Ureter (tissue), 1 donor: ENCODE measurements at places on chromosomes 12 and 14.

DNA sequence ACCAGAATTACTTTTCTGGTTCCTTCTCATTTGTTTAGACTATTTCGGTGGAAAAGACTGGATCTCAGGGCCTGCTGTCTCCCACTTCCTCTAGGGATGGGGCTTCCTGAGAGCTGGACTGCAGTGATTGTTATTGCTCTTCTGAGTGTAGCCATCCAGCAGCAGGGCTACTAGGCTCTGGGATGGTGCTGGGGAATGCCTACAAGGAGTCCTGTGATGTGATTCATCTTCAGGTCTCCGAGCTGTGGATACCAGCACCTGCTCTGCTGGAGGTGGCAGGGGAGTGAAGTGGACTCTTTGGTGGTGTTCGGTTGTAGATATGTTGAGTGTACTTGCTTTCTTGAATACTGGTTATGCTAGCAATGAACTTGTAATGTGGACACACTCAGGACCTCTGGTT, 42.7 kb downstream of the AEBP2 start:
- no peak for DNase-seq

DNA sequence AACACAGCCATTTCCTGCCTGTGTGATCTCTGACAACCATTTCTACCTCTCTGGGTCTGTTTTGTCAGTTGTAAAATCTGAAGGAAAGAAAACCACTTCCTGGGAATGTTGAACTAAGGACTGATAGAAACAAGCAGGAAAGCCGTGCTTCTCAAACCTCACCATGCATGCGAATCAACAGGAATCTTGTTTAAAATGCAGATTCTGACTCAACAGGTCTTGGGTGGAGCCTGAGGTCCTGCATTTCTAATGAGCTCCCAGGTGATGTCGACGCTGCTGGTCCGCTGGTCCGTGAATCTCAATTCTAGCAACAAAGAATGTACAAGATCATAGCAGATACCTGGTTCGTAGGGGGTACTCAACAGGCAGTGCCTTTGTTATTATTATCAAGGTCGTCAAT, 38.0 kb upstream of the GPATCH2L start:
- DNase-seq = no peak

GRCh38 chr14:38199076-38199475, 8.6 kb upstream of the SSTR1 start:
- DNase-seq = no peak

GRCh38 chr12:49027846-49028555, 9.4 kb upstream of the PRKAG1 start:
- no peak for DNase-seq

GRCh38 chr12:92396647-92397252, 251.1 kb upstream of the BTG1 start:
- no peak for DNase-seq

GRCh38 chr14:83172363-83172762, 1638.7 kb upstream of the SEL1L start:
- DNase-seq = no peak

GRCh38 chr12:65885716-65886115, 61.4 kb downstream of the HMGA2 start:
- DNase-seq = no peak

GRCh38 chr14:68097727-68098126, 278.1 kb downstream of the RAD51B start:
- no peak for DNase-seq

DNA sequence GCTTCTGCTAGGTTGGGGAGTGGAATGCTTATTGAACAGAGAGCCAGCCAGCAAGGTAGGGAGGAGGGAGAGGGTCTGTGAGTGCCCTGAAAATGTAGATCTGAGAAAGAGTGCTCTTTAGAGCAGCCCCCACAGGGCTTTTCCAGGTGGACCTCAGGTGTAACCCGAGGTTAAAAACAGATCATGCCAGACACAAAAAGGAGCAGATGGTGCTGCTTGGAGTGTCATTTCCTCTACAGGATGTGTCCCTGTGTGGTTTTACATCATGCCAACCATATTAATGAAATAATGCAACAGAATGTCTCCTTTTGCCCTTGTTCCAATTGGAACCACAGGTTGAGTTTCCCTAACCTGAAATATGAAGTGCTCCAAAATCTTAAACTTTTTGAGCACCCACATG, 6.4 kb downstream of the SUSD6 start:
- no peak for DNase-seq

DNA sequence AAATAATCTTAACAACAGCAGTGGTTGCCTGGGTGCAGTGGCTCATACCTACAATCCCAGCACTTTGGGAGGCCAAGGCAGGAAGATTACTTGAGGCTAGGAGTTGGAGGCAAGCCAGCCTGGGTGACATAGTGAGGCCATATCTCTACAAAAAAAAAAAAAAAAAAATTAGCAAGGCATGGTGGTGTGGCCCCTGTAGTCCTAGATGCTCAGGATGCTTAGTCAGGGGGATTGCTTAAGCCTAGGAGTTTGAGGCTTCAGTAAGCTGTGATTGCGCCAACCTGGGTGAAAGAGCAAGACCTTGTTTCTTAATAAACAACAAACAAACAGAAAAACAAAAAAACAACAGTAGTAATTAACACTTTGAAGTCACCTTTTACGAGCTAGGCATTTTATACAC, 642 bp upstream of the ACSM4 start:
- no peak for DNase-seq

GRCh38 chr14:48710133-48710532, 876.0 kb downstream of the RPS29 start:
- no peak for DNase-seq

- DNase-seq = no peak
These were observed 34.8 kb upstream of the TSPAN9 start for GRCh38 chr12:3042394-3042793.
